ENCODE measurements at places on chromosomes 2 and 18.

GRCh38 chr2:159095813-159096212 lies 127.4 kb downstream of the TANC1 start:
- DNase-seq = no peak

DNA sequence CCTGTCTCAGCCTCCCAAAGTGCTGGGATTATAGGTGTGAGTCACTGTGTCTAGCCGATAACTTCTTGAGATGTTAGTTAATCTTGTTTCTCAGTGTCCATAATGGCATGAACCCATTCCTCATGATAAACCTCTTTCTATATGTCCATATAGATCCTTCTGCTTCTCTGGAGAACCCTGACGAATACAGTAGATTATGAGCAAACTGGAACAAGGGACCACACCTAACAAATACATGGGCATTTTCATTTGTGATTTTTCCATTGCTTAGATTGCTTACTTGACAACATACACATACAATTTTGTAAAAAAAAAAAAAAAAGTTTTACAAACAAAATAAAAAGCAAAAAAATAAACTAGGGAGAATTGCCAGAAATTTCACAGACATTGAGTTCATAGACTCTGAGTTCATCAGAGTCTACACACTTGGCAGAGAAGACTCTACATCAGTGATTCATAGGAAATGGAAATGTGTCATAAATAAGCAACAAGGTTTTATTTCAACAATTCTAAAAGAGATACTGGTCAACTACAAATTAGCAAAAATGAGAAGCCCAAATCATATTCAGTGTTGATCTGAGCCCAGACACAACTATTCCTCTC lies 96.7 kb downstream of the GALR1 start:
- DNase-seq = no peak

- DNase-seq = no peak
Observed at GRCh38 chr18:66317243-66318090, 286.4 kb downstream of the CDH19 start.

- peak; percentile 34 for DNase-seq
Observed at GRCh38 chr2:19711470-19712372, 190.1 kb downstream of the TTC32 start.

- DNase-seq = no peak
Observed at GRCh38 chr2:15991231-15991630, 50.9 kb downstream of the MYCN start.

GRCh38 chr2:233250985-233251305 lies 528 bp upstream of the ATG16L1 start:
- DNase-seq = no peak

DNA sequence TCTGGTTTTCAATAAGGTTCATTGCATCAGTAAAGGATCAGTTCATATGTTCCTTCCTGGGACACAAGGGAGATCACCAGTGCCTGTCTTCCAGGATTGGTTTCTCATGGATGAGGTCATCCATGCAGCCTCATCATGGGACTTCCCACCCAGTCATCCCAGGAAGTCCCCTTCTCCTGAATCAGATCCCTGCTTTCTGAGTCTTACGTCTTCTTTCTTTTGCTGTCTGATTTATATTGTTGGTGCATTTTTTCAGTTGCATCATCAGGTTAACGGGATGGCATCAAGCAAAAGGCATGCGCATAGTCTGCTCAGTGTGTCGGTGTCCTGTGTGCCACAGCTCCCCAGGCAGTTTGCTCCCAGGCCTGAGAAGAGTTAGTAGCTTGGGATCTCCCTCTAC lies 105.9 kb downstream of the SOX11 start:
- no peak for DNase-seq

GRCh38 chr2:226669905-226670304 lies 129.7 kb downstream of the IRS1 start:
- peak; percentile 28 for DNase-seq

GRCh38 chr2:46179037-46179621 lies 118.1 kb upstream of the EPAS1 start:
- peak; percentile 78 for DNase-seq

GRCh38 chr18:8699948-8700347 lies 5.4 kb upstream of the MTCL1 start:
- DNase-seq = peak; percentile 15

DNA sequence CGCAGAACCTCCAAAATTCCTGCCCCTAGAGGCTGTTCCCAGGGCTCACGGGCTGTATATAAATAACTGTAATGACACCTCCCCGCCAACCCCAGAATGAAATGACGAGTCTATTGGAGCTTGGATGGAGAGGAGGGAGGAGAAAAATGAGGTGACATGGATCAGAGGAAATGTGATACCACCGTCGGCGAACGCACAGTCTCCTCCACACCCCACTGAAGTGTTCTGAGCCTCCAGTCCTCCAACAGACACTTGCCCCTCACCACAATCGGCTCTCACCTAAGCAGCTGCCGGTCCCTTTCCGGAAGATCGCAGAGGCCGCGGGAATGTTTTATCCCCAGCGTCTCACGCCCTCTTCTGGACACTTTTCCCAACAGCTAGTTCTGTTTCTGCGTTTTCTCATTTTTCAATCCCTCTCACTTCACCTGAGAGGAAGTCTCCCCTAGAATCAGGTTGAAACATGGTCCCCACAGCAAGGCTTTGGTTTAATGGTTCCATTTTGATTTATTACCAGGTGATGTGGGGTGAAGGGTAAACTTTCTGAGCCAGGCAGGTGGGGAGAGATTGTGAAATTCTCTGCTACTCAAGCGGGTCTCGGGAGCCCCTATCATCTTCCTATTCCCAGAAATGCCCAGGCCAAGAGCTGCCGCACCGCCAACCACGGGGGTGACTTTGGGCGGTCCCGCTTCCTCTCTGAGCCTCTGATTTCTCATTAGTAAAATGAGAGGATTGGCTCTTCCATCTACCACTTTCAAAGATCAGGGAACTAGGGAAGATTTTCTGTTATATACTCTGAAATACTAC lies 9.1 kb upstream of the MYO5B start:
- DNase-seq = peak; percentile 43

DNA sequence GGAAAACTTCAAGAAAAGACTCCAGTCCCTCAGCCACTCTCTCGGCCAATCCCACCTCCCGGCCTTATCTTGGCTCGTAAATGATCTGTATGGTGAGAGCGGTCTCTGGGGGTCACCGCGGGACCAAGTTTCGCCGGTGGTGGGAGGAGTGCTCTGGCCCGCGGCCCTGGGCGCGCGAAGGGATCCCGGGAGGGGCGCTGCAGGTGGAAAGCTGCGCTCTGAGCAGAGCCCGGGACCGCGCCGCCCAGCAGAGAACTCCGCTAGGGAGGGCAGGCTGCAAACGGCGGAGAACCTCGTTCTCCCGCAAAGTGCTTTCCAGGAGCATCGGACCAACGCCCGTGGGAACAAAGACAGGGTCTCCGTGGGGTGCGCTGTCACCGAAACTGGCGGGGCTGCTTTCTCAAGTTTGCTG lies 622 bp downstream of the LRP2 start:
- DNase-seq = peak; percentile 30

GRCh38 chr2:173210270-173211196 lies 134.9 kb downstream of the MAP3K20 start:
- DNase-seq = peak; percentile 75

DNA sequence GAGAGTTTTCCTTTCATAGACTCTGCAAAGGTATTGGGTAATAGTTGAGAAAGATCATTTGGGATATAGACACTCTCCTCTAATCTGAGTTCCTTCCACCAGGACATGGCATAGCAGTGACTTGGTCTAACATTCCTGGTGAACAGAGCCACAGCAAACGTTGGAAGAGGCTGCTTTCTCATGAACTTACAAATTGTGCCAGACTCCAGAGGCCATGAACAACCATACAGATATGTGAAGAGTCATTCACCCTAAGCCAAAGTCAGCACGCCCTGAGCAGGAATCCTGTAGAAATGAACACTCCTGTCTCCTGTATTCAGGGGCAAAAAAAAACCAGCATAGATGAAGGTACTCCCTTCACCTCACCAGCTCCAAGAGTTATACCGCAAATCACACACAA lies 152.8 kb downstream of the TMEM18 start:
- no peak for DNase-seq

GRCh38 chr2:206858687-206859329 lies 80.5 kb upstream of the CPO start:
- no peak for DNase-seq

- DNase-seq = no peak
Observed at GRCh38 chr18:40984856-40985255, 970.2 kb upstream of the PIK3C3 start.

- DNase-seq = no peak
Observed at GRCh38 chr2:67783026-67783425, 279.8 kb downstream of the C1D start.

DNA sequence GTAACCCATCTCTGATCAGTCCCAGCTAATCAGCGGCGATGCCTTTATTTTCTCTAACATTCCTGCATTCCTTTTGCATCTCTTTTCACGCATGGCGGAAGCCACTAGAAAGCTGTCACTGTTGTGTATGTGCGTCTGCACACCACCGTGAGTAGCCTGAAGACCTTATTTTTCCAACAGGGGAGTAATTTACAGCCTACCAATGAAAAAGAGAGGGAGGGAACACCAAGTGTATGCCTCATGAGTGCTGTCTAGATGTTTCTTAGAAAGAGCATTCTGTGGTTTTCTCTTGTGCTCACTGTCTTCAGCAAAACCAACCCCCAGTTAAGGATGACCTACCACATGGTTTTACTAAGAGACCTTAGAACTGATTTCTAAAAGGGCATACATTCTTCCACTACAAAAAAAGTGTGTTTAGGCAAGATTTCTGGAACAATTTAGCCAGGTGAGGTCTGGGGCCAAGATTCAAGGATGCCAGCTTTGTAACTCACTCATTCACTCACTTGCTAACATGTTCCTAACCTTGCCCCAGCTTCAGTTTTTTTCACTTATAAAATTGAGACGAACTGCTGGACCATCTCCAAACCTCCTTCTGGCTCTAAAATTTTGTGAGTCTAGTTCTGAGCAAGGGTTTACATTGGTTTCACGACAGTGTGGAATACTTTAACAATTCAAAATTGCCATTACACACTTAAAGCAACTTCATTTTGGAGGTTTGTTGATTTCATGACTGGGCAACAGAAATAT lies 51.4 kb downstream of the BCL2 start:
- DNase-seq = no peak

GRCh38 chr2:26461601-26462023 lies 16.3 kb downstream of the OTOF start:
- DNase-seq = no peak

DNA sequence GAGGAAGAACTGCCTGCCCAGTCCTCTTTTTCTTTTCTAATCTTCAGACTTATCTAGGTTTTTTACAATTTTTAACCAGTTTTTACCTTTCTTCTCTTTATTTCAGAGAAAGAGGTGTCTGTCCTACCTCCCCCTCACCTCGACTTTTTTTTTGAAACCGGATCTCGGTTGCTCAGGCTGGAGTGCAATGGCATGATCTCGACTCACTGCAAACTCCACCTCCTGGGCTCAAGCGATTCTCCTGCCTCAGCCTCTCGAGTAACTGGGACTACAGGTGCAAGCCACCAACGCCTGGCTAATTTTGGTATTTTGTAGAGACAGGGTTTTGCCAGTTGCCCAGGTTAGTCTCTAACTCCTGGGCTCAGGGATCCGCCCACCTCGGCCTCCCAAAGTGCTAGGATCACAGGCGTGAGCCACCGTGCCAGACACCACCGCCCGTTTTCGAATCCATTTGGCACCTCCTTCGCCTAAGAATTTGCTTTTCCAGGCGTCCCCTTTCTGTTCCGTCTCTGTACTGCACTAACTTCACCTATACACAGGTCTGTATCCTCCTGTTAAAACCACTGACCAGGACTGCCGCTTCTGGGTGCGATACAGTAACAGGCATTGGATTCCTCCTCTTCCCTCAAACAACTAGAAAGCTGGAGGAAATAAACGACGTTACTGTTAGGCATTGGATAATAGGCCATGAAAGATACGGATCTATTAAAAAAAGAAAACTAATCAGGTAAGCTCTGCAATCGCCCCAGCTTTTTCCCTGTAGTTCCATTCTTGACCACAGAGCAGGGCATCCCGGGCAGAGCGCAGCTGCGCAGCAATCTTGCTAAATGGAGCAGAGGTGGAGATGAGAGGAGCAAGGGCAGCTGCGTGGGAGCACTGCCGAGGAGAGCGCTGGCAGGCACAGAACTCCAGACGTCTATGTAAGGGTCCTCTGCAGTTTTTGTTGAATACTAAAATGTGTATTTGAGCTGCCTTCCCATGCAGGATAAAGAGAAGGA lies 69.9 kb downstream of the ZC3H6 start:
- DNase-seq = no peak

DNA sequence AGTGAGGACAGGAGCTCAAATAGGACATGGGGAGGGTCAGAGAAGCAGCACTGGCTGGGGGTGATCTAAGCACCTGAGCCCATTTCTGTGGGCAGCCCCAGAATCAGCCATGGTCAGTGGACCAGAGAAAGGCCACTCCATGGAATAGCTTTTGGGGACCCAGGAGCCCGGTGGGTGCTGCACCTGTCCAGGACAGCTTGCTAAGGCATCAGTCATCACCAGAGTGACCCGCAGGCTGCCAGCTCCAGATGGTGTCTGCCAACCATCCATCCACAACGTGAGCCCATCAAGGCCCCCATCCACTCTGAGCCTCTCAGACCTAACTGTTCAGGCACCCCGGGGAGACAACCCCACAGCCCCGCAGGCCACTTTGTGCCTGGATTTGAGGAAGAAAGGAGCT lies 23.6 kb upstream of the COL6A3 start:
- DNase-seq = no peak

GRCh38 chr2:9703085-9703678 lies 72.4 kb upstream of the YWHAQ start:
- DNase-seq = peak; percentile 58

DNA sequence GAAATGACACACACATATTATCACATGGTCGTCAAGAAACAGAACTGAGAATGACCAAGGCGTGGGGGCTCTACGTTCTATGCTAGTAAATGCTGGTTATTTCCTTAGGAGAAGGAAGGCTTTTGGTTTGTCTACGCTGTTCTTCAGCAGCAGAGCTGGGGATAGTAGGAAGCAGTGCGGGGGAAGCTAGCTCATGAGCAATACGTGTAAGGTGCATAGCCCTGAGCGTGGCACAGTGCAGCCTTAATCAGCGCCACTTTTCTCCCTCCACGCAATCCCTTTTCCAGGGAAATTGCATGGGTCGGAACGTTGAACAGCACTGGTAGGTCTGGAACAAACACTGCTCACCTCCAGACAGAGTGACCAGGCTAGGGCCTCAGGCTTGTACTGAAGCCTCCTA lies 199.6 kb upstream of the FBXO11 start:
- no peak for DNase-seq

GRCh38 chr2:61065714-61066709 lies at the start of gene SANBR:
TSS of gene SANBR (plus strand) at chr2:61065871. CDS start at chr2:61070351, 4,480 bp downstream.
- peak; percentile 95 for DNase-seq

GRCh38 chr18:41959045-41959444 lies 4.0 kb downstream of the PIK3C3 start:
- DNase-seq = no peak

All from NB4 (cell line).